Endothelial cell (in vitro differentiated cells): ENCODE measurements at places on chromosomes 5 and 9. TPM values are rescaled to one million over a fixed set of nuclear protein-coding genes. Genes with fewer than 3 reads are reported as not detected.

The HTR4 gene
- total RNA-seq = not detected

DNA sequence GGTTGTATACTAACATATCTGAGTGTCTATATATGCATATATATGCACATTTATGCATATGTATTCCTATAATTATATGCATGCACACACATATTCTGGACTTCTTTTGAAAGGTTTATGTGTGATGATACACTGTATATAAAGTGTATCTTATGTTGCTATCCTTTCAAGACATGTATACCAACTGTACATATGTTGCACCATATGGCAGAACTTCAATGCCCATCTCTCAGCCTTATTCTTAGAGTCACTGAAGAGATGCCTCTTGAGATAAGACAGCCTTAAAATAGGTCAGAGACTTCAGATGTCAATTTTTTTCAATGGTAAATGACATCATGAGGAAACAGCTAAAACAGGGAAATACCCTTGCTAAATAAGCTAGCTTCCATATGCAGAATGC lies 461.4 kb downstream of the SPATA31D1 start:
- DNase-seq = no peak

- no peak for DNase-seq
Measured at GRCh38 chr5:174337276-174338184, 292.0 kb downstream of the NSG2 start.

The COL23A1 gene
- total RNA-seq = 75.2 TPM
